ENCODE measurements at places on chromosomes 7 and 10.
A peak's percentile ranks its signal among the peaks of the same experiment; 100 is the strongest.

DNA sequence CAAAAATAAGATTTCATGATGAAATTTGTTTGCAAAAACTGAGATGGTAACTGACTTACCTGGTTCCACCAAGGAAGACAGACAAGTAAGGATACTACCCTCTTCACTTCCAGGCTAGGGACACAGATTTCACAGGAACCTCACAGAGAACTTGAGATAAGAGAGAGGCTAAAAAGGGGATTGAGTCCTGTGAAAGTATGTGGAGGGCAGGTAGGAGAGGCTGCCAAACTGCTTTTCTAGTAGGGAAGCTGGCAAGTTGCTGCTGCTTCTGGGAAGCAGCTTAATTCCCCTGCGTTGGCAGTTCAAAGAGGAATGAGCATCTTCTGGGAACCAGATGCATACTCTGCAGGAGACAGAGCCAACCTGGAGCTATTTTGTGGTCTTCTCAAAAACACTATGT is 841.6 kb downstream of the CCSER2 start:
- no peak for DNase-seq

DNA sequence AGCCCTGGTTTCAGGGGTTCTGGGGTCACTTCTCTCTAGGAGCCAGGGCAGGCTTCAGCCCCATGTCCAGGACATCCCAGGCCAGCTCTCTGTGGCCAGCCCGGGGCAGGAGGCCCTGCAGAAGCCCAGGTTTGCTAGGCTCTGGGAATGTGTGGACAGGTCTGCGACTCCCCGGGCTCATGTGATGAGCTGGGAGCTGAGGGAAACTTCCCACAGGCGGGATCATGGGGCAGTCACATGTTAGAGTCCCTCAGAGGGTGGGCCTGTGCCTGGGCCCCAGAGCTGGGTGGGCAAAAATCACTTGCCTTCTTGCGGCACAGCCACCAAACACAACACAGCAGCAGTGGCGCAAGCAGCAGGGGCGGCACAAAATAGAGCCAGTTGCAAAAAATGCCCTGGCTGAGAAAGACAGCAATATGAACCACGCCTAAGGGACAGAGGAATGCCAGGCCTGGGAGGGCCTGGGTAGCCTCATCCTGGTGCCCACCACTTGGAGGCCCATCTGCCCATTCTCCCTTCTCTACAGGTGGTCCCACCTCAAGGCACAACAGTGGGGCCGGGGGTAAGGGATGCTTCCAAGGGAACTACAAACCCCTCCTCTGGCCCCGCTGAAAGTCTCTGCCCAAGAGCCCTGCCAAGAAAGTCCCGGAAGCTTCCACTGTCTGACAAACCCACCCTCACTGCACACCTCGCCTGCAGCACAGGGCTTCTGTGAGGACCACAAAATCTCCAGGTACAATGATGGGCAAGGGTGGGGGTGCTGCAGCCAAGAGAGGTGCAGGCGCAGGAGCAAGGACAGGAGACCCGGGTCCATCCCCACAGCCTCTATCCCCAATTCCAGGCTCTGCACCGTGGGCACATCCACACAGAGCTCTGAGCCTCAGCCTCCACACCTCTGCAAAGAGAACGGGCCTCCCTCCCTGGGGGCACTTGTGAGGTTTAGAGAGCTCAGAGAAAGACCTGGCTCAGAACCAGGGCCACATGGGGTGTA is 34.6 kb upstream of the ANTXRL start:
- peak; percentile 44 for DNase-seq

DNA sequence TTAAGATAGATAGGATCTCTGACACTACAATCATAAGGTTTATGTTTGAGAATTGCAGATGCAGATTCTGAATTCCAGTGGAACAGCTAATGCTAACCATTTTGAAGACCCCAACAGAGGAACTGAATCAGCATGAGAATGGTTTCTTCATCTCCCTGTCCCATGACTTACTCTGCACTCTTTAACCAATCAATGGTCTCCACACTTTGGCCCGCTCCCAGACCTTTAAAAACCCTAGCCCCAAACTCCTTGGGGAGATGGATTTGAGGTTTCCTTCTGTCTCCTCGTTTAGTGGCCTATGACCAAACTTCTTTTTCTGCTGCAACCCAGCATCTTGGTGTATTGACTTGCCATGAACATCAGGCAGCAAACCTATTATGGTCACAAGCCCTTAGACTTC is 804.9 kb downstream of the LRMDA start:
- DNase-seq, result no peak

- DNase-seq, result no peak
These were observed 66.3 kb downstream of the MTERF1 start for GRCh38 chr7:91814189-91814588.

- DNase-seq, result peak; percentile 39
These were observed 38.7 kb downstream of the CALML3 start for GRCh38 chr10:5563321-5563961.

GRCh38 chr10:101227429-101228152 is 1.7 kb downstream of the LBX1 start:
- no peak for DNase-seq

DNA sequence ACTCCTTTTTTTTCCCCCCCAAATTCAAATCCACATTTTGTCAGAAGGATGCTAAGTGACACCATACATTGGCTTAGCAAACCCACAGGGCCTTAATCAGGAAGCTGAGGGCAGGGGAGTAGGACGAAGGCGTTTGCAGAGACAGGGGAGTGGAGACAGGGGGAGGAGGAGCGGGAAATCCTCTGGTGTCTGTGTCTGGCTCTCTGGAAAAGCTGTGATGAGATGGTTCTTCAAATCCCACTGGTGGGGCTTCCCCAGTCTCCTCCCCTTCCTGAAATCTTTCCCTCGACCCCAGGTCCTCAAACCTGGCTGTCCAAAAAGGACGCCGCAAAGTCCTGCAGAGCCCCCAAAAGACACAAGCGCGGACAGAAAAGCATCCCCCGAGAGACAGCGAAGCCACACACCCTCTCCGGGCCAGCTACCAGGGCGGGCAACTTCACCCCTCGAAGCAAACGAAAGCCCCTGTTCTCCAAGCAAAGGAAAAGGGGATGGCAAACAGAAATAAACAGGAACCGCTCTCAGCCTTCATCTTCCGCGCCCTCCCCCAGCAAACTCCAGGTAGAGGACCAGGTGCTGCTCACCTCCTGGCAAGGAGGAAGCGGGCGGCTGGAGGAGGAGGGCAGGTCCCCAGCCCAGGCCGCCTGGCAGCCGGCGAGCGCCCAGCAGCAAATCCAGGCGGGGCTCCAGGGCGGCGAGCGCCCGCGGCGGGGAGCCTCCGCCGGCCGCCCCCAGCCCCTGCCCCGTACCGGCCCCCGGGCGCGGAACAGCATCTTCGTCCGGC is 520 bp downstream of the ELAPOR2 start:
- DNase-seq, result no peak

DNA sequence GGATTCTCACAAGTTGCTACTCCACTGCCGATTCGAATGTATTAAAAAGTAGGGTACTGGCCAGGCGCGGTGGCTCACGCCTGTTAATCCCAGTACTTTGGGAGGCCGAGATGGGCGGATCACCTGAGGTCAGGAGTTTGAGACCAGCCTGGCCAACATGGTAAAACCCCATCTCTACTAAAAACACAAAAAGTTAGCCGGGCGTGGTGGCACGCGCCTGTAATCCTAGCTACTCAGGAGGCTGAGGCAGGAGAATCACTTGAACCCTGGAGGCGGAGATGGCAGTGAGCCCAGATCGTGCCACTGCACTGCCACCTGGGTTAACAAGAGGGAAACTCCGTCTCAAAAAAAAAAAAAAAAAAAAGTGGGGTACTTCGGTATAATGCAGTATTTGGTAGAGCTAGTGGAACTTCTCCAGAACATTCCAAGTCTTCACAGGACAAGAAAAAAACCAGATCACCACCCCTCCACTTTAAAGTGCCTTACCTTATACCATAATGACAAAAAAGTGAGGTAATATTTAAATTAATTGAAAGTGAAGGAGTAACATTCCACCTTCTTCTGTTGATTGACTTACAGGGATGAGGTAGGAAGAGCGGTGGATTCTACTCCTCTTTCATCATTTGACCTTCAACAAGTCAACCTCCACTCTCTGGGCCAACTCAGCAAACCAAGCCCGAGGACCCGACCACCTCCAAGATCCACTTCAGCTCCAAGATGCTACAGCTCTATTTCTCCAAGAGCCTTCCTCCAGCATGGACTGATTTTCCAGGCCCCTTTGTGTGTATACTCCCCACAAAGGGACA is 2.0 kb downstream of the BAZ1B start:
- DNase-seq, result no peak

GRCh38 chr10:36002445-36002844 is 360.3 kb upstream of the FZD8 start:
- DNase-seq, result no peak

- no peak for DNase-seq
These were observed 127.5 kb downstream of the COL28A1 start for GRCh38 chr7:7408001-7408770.

GRCh38 chr10:29279779-29280487 is 8.9 kb upstream of the LYZL1 start:
- peak; percentile 54 for DNase-seq

GRCh38 chr7:144873316-144873845 is 37.5 kb upstream of the TPK1 start:
- DNase-seq, result no peak

- DNase-seq, result no peak
These were observed 55.8 kb downstream of the LOXL4 start for GRCh38 chr10:98212196-98212595.

- DNase-seq, result no peak
These were observed 9.1 kb downstream of the CACNB2 start for GRCh38 chr10:18149196-18149800.

GRCh38 chr7:101265622-101266516 is 21.0 kb upstream of the FIS1 start:
- no peak for DNase-seq

DNA sequence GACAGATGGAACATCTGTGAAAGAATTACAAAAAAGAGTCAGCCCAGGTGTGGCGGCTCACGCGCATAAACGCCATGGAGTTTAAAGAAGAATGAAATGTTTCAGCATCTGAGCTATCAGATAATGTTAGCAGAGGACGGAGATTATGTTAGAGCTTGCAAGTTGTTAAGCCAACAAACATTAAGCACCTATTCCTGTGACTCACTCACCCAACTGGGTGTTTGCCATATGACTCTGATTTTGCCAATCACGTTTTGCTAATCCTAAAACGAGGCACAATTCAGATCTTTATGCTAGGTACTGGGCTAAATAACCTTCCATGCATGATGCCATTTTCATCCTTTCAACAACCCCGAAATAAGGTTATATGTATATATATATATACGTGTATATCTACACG is 29.0 kb upstream of the CCNY start:
- no peak for DNase-seq

GRCh38 chr7:139271718-139272628 is 40.9 kb downstream of the UBN2 start:
- DNase-seq, result no peak

- DNase-seq, result no peak
These were observed 418.6 kb downstream of the KCNMA1 start for GRCh38 chr10:77219046-77219445.

GRCh38 chr7:45384499-45384898 is 189.7 kb upstream of the ADCY1 start:
- DNase-seq, result no peak

- no peak for DNase-seq
These were observed 12.5 kb upstream of the MNX1 start for GRCh38 chr7:157022681-157023588.

- DNase-seq, result peak; percentile 50
These were observed 210.9 kb downstream of the DGKB start for GRCh38 chr7:14691597-14692203.

GRCh38 chr10:97682042-97682441 is 5.0 kb downstream of the AVPI1 start:
- DNase-seq, result no peak

- no peak for DNase-seq
These were observed 79.1 kb downstream of the PIK3CG start for GRCh38 chr7:106944035-106944665.

- peak; percentile 62 for DNase-seq
These were observed 8.4 kb upstream of the IFIT1B start for GRCh38 chr10:89369156-89370105.

DNA sequence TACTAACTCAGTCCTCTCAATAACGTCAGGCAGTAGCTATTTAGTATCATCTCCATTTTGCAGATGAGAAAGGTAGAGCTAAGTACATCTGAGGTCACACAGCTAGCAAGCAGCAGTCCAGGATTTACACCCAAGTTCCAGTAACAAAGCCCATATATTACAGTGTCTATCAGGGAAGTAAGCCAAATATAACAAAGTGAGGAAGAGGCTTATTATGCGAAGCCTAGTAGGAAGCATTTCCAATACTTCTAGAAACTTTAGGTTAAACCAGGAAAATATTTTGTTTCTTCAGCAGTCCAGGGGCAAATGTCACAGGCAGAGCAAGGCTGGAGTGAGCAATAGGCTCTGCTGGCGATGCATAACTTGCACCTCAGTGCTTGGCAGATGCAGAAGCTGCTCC is 53.9 kb downstream of the NOC3L start:
- DNase-seq, result no peak

GRCh38 chr10:28879246-28879645 is 201.9 kb downstream of the BAMBI start:
- no peak for DNase-seq

DNA sequence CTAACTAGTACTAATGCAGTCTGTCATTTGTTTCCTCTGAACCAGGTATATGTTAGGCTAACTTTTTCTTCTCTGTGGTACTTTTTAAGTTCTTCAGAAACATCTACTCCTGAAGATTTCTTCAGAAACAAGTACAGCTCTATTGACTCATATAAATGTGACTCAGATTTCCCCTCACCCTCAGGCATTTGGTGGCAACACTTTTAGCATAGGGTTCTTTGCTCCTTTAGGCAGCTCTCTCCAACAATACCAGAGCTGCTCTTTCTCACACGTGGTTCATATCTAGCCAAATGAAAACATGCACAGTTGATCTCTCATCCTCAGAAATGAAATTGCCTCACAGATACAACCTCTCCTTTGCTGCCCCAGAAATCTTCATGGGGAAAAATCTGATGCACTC is 939.8 kb downstream of the SORCS1 start:
- no peak for DNase-seq

- no peak for DNase-seq
These were observed 49.6 kb upstream of the MYL10 start for GRCh38 chr7:101678658-101679057.

DNA sequence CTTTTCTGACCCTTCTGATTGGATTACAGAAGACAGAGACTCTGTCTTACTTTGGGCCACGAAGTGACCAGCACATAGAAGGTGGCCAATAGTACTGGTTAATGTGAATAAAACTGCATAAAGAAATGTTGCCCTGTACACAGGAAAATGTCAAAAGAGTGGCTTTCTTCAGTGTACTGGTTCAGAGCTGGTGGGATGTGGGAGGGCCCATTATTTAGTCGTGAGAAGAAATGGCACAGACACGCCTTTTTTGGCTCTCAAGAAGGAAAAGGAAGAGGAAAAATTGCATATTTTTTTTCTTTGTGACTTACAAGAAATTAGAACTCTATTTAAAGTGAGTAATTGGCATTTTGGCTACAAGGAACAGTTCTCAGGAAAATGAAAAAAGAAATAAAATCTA is 129.7 kb downstream of the DGKI start:
- DNase-seq, result no peak

GRCh38 chr10:123097039-123097438 is 38.7 kb upstream of the HMX3 start:
- DNase-seq, result no peak

- DNase-seq, result no peak
These were observed 15.4 kb downstream of the ADCYAP1R1 start for GRCh38 chr7:31067491-31067890.

GRCh38 chr7:27412164-27412563 is 169.6 kb downstream of the EVX1 start:
- DNase-seq, result no peak
